ENCODE measurements at places on chromosomes 2 and 18.

DNA sequence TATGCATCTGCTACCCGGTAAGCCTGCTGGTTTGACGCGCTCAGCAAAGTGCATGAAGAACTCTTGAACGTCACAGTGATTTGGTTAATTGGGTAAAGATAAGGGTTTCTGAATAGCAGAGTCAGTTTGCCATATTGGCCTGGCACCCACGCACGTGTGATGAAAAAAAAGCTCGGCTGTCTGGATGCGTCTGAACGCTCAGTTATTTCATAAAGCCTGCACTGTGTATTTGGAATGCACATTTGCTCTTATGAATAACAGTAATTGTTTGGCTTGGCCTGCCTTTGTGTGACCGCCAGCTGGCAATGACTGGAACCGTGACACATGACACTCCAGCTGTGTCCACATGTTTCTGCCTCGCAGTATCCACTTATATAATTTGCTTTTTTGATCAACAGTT lies 129.2 kb upstream of the MEIS1 start:
- no peak for DNase-seq

DNA sequence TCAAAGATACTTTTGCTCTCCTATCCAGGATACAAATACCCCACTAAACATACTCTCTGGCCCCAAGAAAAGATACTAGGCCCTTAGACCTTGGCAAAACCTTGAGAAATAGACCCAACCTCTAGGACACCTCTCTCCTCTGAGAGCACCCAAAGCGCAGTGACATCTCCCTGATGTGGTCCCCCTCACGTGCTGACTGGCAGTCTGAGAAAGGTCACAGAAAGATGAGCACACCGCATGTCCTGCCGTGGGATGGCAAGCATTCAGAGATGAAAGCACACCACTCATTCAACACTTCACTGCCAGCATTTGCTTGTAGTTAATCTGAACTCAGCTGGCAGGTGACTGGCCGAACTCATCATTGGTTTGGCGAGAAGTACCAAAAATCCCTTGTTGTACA lies 6.1 kb upstream of the TBC1D8 start:
- peak; percentile 43 for DNase-seq

- no peak for DNase-seq
Measured at GRCh38 chr2:204030322-204030721, 93.8 kb downstream of the ICOS start.

DNA sequence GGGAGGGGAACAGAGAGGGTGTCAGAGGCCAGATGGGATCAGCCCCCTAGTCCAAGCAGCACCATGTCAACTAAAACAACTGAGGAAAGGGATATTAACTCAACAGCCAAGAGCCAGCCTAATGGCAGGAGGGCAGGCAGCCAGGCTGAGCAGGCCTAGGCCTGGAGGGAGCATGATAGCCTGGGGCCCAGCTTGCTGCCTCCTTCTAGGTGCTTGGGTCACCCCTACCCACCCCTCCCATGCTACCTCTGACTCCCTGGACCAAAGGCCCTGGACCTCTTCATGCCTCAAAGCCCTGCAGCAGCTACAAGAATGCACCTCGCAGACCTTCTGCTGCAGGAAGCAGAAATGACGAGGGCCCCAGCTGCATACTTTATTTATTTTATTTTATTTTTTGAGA lies 22.1 kb upstream of the TNS1 start:
- peak; percentile 17 for DNase-seq

DNA sequence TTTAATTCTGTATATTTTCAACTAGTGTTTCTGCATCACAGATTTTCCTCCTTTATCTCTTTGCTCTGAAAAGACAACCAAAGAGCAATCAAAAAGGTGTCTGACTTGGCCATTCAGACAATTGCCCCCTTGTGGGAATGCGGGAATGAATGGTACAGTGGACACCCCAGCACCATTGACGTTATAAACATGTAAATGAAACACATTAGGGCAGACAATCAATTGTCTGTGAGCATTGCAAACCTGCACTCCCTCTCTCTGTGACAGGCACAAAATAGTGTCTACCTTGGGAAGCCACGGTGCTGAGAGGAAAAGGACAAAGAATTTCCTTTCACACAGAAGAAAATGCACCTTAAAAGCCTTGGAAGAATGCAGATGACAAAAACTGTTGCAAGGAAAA lies 8.0 kb downstream of the ZEB2 start:
- DNase-seq = no peak

GRCh38 chr2:84931384-84931821 lies 25.9 kb downstream of the TMSB10 start:
- DNase-seq = no peak
